ENCODE measurements at places on chromosomes 13 and 19.

DNA sequence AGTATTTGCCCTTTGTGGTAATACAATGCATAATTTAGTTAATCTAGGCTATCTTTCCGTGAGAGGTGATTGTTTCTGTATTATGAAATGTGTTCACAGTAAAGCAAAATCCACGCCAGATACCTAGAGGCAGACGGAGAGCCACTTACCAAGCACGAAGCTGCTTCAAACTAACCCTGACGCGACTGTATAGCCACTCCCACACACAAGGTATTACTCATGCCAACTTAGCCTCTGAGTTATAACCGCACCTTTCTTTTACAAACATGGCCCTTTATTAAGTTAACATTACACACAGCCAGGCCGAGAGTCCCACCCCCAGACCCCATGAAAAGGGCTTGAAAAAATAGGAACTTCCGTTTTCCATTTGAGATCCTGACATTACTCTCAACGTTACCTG is 185.7 kb downstream of the ABCC4 start:
- DNase-seq: no peak

DNA sequence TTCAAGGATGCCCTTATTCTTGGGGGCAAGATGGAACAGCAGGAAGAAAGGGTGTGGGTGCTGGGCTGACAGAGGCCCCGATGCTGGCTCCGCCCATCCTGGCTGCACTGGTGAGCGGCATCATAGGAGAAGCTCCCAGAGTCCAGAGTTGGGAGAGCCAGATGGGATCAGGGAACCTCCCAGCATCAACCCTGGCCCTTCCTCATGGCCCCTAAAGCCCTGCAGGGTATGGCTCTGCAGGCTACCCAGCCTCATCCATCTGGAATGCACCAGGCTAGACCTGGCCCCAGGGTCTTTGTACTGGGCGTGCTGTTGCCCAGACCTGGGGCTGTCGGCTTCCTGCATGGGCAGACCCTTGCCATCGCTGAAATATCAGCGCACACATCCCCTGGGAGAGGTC is 7.9 kb upstream of the ELL start:
- no peak for DNase-seq

- DNase-seq: no peak
Measured at GRCh38 chr19:18099623-18099995, 2.0 kb downstream of the MAST3 start.

- DNase-seq: no peak
Measured at GRCh38 chr13:51620165-51620983, 36.1 kb downstream of the WDFY2 start.

DNA sequence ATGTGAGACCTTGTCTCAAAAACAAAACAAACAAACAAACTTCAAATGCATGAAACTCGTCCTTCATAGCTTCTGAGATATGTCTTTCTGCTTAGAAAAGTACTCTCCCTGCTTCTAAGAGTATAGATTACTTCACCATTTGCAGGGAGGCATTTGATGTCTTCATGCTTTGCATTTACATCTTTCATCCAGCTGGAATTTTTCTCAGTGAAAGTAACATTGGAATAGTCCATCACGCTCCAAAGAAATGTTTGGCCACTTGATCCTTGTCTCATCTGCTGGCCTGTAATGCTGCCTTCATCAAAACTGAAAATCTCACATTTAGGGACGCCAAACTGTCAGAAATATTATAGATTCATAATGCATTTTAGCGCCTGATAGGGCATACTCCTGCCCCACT is 19.2 kb downstream of the PNMA8A start:
- DNase-seq: no peak

- DNase-seq: no peak
Measured at GRCh38 chr19:34187011-34187410, 14.7 kb downstream of the LSM14A start.

DNA sequence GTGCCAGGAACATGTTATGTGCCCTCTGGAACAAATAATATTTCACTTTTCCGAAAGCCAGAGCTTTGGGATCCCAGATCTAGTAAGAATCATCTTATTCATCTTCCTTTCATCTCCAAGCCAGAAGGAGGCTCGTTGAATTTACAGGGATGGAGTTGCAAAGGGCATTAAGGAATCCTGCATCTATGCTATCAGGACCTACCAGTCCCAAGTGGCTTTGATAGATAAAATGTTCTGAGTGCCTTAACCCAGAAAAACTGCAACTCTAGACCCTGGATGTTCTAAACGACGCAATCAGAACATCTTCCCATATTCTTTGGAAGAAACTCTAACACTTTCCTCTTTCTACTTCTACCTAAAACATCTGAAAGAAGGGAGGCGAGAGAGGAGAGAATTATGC is 9.2 kb upstream of the EDDM13 start:
- DNase-seq: no peak

Measured in GM04504 (cell line).